PC-9 (cell line): ENCODE measurements at places on chromosomes 2 and 18. TPM values are rescaled to one million over a fixed set of nuclear protein-coding genes. Genes with fewer than 3 reads are reported as not detected.

Gene GKN1
- not detected in 2 replicates for total RNA-seq

Gene TRIM43
- not detected in 2 replicates for total RNA-seq

Gene POTEI
- not detected in 2 replicates for total RNA-seq

Gene MC4R
- not detected in 2 replicates for total RNA-seq

Gene LBX2
- 0.76 and 2.0 TPM in 2 replicates for total RNA-seq

Gene GCC2
- total RNA-seq = 33.3 and 49.1 TPM in 2 replicates

Gene HOXD4
- not detected in 2 replicates for total RNA-seq
